ENCODE measurements at places on chromosomes 6 and 20.

DNA sequence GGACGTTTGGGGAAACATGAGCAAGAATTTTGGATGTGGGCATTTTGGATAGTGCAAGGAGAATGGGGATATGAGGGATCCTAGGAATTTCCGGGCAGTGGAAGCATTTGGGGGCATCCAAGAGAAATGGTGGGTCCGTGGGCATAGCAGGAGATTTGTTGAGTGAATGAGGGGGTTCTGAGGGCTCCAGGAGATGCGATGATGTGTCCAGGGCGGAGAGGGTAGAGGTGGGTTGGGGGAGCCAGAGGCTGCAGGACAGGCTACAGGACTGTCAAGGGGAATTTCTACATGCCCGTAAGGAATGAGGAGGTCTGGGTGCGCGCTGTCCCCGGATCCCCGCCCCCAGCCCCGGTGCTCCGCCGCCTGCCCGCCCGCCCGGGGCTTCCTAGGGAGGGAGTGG is 364 bp downstream of the FRS3 start:
- no peak for DNase-seq

DNA sequence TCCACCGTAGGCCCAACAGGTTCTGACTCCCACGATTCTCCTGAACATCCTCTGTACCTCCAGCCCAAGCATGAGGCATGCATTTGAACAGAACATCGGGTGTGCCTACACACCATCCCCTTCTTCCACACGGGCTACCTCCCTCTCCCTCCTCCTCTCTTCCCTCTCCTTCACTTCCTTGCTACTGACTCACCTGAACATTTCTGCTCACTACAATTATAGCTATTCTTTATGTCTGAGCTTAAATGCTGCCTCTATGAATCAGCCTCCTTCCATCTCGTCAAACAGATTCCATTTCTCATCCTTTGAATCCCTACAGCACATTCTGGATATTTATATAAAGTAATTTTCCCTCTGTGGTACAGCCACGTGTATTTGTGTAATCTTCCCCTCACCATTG is 71.4 kb upstream of the MYLIP start:
- no peak for DNase-seq

DNA sequence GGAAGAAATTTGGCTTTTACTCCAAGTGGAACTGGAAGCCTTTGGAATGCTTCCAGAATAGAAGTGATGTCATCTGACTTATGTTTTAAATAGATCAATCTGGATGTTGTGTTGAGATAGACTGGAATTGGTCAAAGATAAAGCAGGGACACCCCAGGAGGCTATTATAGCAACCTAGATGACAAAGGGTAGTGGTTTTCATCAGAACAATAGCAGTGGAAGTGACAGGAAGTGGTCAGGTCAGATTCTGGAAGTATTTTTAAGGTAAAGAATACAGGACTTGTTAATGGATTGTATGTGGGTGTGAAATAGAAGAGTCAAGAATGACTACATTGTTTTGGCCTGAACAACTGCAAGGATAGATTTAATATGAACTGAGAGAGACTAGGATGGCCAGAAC is 191.4 kb downstream of the ADGRB3 start:
- no peak for DNase-seq

DNA sequence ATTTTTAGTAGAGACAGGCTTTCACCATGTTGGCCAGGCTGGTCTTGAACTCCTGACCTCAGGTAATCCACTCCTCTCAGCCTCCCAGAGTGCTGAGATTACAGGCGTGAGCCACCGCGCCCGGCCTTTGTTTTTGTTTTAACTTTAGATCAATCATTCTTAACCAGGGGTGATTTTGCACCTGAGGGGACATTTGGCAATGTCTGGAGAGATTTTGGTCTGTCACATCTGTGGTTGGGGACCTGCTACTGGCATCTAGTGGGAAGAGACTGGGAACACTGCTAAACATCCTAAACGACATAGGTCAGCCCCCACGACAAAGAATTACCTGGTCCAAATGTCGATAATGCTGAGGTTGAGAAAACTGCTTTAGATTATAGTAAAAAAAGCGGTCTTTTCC is 82.3 kb downstream of the C6orf52 start:
- DNase-seq, result no peak

DNA sequence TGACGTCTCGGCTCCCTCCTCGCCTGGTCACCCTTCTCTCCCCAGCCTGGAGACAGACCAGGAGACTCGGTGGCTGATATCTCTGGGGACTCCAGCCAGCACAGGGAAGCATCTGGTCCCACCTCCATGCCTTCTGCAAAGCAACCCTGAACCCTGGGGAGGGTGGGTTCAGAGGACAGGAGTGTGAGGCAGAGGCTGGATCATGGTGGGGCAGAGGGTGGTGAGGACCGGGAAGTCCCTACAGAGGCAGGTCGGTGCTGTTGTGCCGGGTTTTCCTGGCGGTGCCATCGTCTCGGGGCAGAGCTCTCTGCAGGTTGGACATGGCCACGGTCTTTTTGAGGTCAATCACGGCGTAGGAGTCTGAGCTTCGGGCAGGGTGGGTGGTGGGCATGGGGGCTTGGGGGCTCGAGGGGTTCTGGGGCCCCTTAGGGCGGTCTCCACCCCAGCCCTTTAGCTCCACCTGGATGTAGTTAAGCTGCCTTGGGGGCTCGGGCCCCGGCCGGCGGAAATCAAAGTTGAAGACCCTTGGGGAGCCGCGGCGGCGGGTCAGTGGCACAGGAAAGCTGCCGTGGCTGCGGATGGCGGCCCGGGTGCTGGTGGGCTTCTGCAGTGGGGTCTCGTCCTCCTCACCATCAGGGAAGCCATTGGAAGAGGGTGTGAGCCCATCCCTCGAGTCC is 9.2 kb downstream of the FRS3 start:
- no peak for DNase-seq

- no peak for DNase-seq
Observed at GRCh38 chr6:10659699-10660348, 34.6 kb downstream of the C6orf52 start.

DNA sequence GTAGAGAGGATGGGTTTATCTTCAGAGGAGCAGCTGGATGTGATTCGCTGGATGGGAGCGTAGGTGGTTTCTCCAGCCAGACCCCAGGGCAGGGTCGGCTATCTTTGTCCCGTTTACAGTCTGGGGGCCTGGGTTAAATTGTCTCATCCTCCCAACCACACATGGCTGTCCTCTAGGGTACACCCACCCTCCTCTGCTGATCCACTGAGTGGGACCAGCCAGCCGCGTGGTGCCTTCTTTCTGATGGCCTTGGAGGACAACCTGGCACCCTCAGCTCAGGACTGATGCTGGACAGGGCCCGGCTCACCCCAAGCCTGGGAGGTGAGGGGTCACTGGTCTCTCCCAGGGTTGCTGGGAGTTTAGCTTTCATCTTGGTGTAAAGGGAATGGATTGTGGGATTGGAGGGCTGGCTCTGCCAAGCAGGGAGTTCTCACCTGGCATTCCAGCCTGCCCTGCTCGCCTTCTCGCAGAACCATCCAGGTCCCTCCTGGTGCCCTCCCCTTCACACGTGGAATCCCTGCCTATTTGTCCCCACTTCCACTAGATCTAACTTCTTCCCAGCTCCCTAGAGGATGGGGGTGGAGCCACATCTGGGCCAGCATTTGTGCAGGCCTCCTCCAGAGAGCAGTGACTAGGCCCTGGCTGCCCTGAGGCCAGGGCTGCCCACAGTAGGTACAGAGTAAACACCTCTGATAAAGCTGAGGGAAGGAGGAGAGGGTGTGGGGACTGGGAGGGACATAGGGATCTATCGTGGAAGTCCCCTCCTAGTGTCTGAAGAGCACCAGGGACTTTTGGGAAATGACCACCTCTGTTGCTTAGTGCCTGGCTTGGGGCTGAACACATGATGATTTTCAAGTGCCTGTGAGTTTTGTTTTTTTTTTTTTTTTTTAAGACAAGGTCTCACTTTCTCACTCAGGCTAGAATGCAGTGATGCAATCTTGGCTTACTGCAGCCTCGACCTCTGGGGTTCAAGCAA is 1.6 kb downstream of the ITPR3 start:
- DNase-seq, result no peak

- DNase-seq, result no peak
Observed at GRCh38 chr6:13076575-13076974, 251.8 kb downstream of the TBC1D7 start.

DNA sequence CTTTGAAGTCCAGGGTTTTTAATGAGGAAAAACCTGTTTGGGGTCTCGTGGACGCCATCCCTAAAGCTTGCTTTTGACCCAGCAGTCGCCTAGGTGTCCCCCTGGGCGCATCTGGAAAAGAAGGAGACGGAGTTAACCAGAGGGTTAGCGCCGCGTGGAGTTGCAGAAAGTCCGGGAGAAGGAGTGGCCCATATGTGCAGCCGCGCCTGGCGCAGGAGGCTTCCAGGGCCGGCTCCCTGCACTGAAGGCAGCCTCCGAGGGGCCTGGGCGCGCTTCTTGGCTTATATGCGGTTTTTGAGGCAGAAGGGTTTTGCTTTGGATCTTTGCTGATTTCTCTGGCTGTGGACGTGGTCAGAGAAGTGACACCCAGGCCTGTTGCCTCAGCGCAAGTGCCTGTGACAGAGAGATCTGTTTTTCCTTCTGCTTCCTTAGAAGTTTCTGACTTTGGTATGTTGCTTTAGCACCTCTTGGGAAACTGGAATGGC is 987 bp downstream of the TMEM181 start:
- no peak for DNase-seq

GRCh38 chr6:10409233-10409721 is 5.6 kb downstream of the TFAP2A start:
- no peak for DNase-seq

- no peak for DNase-seq
Observed at GRCh38 chr6:33587529-33587928, 7.5 kb upstream of the BAK1 start.

GRCh38 chr6:144162977-144163376 is 12.7 kb downstream of the STX11 start:
- no peak for DNase-seq

GRCh38 chr6:76593668-76594067 is 521.2 kb upstream of the IMPG1 start:
- DNase-seq, result no peak
